Stimulated activated CD4-positive, alpha-beta T cell treated with anti-CD3 and anti-CD28 coated beads, Interleukin-1b, Interleukin-23, amount 100 ng/mL, for 1 hour (primary cell): ENCODE measurements at places on chromosomes 2 and 18.

DNA sequence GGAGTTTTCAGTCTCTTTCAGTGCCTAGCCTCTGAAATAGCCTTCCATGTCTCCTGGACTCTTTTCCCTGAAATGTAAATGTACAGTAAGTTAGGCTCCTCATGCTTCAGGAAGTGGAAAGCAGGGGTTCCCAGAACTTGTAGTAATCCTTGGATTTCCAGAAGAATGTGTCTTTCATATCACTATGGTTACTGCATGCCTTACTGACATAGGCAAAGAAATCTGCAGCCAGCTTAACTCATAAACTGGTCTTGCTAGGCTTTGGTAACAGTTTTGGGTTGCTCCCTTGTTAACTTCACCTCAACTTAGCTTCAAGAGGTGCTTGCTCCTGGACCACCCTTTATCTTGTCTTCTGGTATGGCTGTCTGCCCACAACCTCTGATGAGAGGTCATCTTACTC is 686.8 kb upstream of the DDX18 start:
- no peak for DNase-seq

DNA sequence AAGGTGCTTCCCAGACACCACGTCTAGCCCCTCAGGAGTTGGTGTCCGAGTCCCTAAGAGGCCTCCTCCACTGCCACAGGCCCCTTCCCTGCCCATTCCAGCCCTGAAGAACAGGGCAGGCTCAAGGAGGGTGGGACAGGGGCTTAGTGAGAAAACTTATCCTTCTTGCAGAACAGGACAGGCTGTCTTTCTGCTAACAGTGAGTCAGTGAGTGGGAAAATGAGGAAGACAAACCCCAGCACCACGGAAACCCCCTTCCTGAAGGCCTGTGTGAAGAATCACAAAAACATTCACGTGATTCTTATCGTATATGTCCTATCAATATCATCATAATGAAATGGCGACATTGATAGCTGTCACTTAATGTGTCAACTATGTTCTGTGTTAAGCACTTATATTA is 9.8 kb downstream of the FZD7 start:
- DNase-seq: no peak

GRCh38 chr2:150424406-150424805 is 63.1 kb downstream of the RND3 start:
- DNase-seq: no peak

DNA sequence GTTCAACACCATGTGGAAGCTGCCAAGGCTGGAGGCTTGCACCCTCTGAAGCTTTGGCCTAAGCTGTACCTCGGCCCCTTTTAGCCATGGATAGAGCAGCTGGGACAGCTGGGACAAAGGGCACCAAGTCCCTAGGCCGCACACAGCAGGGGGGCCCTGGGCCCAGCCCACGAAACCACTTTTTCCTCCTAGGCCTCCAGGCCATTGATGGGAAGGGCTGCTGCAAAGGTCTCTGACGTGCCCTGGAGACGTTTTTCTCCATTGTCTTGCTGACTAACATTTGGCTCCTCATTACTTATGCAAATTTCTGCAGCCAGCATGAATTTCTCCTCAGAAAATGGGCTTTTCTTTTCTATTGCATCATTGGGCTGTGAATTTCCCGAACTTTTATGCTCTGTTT is 13.7 kb downstream of the RAPGEF4 start:
- DNase-seq: no peak

- DNase-seq: no peak
Observed at GRCh38 chr2:10297959-10298531, 4.7 kb upstream of the HPCAL1 start.

- DNase-seq: no peak
Observed at GRCh38 chr2:54009549-54009948, 38.8 kb upstream of the PSME4 start.

- DNase-seq: no peak
Observed at GRCh38 chr18:11419338-11419737, 190.1 kb upstream of the SLC35G4 start.

DNA sequence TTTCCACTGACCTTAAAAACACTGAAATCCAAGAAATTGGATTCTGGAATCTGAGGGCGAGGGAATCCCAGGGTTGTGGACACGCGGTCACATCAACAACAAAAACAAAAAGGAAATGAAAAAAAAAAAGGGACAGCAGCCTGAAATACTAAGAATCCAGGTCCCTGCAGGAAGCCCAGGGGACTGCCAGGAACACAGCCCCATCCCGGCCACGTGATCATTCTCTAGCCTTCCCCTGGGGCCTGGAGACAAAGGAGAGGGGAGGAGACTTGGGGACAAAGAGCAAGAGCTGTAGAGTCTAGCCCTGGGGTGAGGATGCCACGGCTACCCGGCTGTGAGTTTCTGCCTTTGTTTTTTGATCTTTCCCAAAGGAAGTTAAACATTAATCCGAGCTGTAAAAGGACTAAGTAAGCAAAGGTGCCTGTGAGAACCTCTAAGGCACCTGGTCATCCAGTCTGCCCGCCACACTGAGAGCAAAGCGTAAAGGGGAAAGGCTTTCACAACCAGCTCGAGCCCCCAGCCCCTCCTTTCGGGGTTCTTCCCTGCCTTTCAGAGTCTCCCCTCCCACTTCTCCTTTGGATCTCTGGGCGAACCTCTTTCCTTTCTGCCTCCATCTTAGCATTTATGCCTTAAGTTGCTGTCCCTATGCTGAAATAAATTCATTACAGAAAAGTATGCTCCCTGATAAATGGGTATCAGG is 57.9 kb upstream of the MSH2 start:
- DNase-seq: no peak

- DNase-seq: no peak
Observed at GRCh38 chr2:211846714-211847113, 691.9 kb downstream of the ERBB4 start.

DNA sequence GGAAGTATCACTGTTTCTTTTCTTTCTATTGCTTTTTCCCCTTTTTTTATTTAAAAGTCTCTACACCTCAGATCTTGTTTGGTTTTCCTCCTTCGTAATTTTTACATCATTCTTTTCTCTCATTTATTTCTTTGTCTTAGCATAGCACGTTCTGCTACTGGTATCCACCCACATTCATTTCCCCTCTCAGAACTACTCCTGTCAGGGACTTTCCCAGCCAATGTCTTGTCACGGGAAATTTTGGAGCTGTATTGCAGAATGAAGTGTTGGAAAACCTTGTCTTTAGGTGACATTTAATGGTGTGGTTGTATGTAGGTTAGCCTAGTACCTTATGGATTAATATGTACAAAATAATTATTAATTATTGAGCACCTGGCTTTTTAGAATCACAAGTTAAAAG is 34.0 kb downstream of the TTLL4 start:
- no peak for DNase-seq

GRCh38 chr2:19351499-19351898 is 6.9 kb downstream of the OSR1 start:
- no peak for DNase-seq

DNA sequence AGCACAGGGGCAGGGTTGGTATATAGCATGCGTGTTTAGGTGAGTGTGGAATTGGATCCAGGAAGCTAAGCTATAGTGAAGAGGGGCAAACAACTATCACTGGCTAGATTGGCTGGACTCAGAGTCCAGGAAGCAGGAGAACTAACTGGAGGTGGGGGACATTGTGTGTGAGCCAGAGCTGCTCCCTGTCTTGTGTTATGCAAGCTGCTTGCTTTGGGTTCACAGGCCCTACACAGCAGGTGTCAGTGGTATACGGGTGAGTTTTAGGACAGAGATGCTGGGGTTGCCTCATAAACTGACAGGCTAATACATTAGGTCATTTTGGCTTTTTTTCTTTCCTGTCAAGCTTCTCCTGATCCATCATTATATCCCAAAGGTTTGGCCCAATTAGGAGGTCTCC is 87.5 kb downstream of the CCDC85A start:
- no peak for DNase-seq

DNA sequence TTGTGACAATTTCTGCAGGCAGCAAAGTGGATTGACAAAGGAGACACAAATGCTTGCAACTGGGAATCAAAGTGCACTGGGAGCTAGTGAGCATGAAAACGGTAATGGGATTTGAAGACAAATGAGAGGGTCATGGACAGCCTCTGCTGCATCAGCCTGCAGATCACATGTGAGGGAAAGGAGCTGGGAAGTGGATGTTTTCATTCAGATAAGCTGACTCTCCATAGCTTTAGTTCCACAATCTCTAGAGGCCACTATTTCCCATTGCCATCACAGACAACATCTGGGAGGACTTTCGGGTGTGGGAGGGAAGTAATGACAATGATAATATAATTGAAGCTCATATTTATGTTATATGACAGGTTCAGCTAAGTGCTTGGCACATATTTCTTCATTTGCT is 28.4 kb downstream of the ADCYAP1 start:
- DNase-seq: no peak

GRCh38 chr2:41716497-41716896 is 331.3 kb upstream of the PKDCC start:
- DNase-seq: no peak

- DNase-seq: no peak
Observed at GRCh38 chr2:183998797-183999190, 599.5 kb upstream of the ZNF804A start.

DNA sequence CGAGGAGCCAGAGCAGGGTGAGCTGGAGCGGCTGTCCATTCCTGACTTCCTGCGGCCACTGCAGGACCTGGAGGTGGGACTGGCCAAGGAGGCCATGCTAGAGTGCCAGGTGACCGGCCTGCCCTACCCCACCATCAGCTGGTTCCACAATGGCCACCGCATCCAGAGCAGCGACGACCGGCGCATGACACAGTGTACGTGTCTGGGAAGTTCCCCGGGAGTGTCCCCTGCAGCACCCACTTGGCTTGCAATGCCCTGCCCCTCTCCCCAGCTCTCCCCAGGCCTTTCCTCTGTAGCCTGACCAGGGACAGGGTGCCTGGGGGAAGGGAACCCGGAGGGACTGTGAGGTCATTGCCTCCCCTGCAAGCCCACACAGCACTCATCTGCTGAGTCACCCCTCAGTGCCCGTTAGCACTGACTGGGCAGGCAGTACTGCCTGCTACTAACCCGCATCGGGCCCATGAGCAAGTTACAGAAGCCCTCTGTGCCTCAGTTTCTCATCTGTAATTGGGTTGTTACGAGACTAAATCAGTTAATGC is 29.4 kb upstream of the GMPPA start:
- DNase-seq: no peak

DNA sequence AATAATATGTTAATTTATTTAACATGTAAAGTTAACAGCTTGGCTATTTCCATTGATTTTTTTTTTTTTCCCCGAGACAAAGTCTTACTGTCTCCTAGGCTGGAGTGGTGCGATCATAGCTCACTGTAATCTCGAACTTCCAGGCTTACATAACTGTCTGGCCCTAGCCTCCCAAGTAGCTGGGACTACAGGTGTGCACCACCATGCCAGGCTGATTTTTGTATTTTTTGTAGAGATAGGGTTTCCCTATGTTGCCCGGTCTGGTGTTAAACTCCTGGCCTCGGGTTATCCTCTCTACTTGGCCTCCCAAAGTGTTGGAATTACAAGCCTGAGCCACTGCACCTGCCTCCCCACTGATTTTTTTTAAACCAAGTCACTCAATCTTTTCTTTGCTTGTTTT is 32.5 kb upstream of the KLHL14 start:
- no peak for DNase-seq

DNA sequence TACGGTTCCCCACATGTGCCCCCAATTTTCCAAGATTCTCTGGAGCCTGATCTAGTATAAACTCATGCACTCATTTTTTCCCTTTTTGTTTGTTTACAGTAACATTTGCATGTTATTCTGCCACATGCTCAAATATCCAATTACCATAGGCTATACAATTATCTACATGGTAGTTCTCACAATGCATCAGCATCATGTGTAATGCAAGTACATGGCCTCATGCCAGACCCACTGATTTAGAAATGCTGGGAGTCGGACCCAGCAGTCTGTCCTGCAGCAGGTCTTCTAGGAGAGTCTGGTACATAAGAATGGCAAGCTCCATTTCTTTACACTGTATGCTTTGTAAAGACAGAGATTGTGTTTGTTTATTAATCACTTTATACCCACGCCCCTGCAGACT is 107.7 kb downstream of the CBLN2 start:
- DNase-seq: no peak

GRCh38 chr2:60507211-60507965 is 46.1 kb downstream of the BCL11A start:
- DNase-seq: no peak

DNA sequence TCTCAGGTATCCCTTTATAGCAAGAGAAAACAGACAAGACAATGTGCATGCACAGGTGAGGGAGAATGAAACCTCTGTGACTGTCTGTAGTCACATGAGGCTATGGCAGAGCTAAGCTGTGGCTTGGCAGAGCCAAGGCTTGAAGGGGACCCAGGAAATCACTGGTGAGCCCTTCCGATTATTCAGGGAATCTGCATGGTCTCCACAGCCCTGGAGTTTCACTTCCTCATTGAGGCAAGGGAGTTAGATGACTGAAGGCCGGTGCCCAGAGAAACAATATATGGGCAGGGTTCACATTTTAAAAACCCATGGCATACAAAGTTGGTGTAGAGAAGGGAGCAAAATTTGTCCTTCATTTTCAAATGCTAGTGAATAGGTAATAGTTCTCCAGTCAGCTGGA is 144.4 kb upstream of the REV1 start:
- no peak for DNase-seq

GRCh38 chr18:73462092-73462491 is 594.3 kb upstream of the NETO1 start:
- DNase-seq: no peak

DNA sequence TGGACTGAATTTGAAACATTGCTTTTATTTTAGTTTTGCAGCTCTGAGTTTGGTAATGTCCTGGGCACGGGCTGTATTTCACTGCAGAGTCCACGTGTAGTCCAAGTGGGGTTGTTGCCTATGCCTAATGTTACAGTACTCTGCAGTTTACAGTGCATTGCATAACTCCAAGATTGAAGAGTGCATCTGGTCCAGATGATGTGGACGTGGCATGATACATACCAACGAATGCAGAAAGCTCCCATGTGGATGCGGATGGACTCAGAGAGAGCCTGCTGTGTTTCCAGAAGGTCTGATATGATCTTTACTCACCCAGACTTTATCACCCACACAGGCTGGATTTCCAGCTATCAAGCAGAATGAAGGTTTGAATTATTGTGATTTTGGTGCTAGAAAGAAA is 44.4 kb upstream of the CCDC68 start:
- DNase-seq: no peak

DNA sequence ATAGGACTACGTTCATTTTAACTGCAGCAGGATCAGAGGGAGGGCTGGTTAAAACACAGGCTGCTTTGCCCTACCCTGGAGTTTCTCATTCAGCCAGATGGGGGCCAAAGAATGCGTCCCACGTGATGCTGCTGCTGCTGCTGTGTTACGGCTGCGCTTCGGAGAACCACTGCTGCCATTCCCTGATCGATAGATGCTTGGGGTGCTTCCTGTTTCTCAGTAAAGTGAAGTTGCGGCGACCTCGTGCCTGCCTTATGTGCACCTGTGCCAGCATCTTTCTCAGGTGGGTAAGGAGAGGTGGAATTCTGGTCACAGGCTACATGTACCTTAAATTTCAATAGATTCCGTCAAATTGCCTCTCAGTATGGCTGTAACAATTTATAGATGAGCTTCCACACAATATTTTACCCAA is 24.7 kb upstream of the TOGARAM2 start:
- DNase-seq: no peak
